ENCODE measurements at places on chromosomes 3 and 15.

DNA sequence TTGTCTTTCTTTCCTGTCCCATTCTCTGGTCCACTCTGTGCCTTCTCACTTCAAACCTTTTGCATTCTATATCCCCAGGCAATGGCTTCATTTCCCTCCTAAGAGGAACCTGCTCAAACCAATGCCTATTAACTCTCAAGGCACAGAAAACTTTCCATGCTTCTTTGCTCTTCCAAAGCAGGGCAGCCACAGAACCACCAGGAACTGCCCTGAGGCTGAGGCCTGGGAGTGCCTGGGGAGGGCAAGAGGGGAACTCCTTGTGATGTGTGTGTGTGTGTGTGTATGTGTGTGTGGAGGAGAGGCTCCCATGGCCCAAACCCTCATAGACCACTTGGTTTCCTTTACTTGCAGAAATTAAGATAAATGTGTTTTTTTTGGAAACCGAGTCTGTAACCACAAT is 14.1 kb upstream of the PGPEP1L start:
- no peak for DNase-seq

DNA sequence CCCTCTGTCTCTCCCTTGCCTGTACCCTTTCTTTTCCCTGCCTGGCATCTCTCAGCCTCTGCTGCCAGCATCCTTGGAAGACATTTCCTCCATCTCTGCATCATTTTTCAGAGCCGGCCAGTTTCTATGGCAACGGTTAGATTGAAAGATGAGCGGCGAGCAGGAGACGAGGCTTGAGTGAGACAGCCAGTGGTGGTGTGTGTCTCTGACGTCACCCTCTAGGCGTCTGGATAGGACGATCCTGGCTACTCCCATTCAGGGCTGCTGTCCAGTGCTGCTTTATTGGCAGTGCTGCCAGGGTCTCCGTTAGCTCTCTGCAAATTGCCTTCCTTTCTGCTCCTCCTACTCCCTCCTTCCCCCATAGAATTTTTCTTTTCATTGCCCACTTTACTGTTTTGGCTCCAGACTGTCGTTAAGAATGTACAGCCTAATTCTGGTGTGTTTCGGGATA is 57.9 kb downstream of the TRAK1 start:
- DNase-seq, result no peak

DNA sequence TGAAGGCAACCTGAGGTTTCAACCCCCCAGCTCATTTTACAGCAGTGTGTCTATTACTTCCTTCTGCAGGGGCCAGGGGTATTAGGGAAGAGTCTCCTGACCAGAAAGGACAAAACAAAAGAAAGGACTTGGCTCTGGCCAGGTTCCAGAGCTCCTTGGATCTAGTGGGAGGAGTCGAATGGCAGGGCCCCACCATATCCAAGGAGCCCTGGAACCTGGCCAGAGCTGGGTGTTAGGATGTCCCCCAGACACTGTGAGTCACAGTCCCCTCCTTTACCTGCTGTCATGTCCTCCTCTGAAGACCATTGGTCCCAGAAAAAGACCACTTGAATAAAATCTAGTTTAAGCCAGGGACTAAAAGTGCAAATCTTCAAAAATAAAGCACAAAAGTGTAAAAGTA is 113.2 kb downstream of the EEFSEC start:
- DNase-seq, result no peak

GRCh38 chr3:32397941-32398340 is 6.3 kb downstream of the CMTM7 start:
- no peak for DNase-seq

DNA sequence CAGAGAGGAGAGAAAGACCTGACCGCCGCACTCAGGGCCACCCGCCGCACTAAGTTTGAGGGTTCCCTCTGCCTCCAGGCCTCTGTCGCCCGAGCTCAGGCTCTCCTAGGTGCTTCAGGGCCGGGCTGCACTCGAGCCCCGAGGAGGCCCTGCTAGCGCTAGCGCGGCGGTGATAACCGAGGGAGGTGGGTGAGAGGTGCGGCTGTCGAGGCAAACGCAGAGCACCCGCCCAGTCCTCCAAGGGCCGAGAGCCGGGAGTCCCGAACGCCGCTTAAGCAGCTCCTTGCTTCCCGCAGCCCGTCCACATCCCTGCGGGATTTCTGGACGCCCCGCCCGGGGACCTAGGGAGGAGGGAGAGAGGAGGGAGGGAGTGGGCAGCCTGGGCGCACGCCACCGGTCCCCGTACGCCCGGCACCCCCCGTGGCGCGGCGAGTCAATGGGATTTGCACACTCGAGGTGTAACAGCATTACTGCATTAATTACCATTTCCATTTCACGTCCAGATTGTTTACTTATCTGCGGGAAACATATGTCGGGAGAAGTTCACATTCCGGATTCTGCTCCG is 6.8 kb downstream of the SOX14 start:
- DNase-seq, result no peak

GRCh38 chr15:60708684-60709083 is 229.7 kb upstream of the ICE2 start:
- no peak for DNase-seq

DNA sequence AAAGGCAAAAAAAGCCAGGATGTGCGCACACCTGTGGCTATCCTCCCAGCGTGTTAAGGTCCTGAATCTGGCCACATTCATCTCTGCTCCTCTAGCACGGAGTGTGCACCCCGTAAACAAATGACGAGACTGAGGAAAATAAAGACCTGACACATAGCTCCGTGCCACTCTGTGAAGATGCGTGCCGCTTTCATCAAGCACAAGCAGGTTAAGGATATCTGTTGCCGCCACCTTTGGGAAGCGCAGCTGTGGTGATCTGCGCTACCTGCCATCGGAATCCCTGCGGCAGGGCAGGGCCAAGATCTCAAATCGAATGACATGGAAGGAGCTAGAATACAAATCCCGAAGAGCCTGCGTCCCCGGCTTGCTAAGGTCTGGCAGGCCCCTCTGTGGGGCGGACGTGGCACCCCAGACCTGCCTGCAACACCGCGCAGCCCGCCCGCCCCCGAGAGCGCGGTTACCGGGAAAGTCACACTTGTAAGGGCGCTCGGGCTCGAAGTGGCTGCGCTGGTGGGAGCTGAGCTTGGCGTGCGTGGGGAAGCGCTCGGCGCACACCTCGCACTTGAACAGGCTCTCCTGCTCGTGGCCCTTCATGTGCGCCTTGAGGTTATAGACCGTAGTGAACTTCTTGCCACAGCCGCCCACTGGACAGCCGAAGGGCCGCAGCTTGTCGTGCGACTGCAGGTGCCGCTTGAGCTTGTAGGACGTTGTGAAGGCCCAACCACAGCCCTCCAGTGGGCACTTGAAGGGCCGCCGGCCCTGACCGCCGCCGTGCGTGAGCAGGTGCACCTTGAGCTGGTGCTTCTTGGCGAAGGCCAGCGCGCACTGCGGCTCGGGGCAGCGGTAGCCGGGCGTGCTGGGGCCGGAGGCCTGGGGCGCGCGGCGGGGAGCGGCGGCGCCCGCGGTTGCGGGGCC is 936 bp downstream of the ZXDC start:
- no peak for DNase-seq

GRCh38 chr3:139572847-139573672 is 33.5 kb upstream of the RBP1 start:
- no peak for DNase-seq

- no peak for DNase-seq
Observed at GRCh38 chr15:58378241-58379085, 53.3 kb upstream of the LIPC start.

- DNase-seq, result no peak
Observed at GRCh38 chr15:59105854-59106253, 908 bp downstream of the CCNB2 start.

DNA sequence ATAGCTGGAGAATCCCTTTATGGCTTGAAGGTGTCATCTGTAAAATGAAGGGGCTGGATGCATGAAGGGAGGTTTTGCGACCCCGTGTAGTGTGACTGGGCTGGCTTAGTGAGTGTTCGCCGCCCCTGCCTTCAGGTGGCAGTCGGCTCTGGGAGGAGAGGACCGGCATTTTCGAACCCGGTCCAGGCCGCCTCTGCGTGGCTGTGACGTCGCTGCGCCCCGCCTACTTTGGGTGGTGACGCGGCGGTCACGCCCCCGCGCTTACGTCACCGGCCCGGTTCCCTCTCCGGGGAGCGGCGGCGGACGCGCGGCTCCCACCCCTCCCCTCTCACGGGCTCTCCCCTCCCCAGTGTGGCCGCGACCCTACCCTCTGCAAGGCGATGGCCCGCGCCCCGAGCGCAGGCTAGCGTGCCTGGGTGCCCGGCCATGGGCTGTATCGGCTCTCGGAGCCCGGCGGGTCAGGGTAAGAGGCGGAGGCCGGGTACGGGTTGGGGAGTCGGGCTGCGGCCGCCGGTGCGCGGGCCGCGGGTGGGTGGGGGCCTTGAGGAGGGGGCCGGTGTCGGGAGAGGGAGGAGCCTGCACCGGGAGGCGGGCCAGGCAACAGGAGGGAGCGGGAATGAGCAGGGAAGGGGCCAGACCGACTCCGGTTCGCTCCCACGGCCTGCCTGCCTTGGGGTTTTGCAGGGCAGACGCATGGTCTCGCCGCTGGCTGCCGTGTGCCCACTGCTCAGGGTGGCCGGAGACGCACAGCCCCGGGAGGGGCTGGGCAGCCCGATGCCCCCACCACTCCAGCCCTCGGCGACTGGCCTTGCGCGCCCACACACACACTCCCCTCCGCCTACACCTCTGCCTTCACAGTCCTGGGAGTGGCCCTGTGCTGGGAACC is 1.5 kb upstream of the FAM131A start:
- peak; percentile 63 for DNase-seq

- DNase-seq, result no peak
Observed at GRCh38 chr15:98799461-98800390, 151.4 kb downstream of the IGF1R start.

DNA sequence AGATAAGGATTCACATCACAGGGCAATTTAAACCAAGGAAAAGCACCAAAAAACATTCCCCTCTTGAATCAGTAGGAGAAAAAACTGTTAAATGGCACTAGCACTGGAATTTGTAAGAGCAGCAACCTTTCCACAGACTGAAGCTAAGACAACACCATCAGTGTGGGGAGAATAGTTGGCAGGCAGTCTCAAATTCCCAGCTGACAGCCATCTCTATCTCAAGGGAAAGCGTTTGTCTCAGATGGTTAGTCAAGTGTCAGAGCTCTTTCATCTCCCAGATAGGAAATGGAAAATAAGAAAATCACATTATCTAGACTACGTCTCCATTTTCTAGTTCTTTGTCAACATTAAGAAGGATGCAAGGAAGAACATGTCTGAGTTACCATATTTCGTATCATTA is 228.7 kb downstream of the WDR72 start:
- DNase-seq, result no peak

DNA sequence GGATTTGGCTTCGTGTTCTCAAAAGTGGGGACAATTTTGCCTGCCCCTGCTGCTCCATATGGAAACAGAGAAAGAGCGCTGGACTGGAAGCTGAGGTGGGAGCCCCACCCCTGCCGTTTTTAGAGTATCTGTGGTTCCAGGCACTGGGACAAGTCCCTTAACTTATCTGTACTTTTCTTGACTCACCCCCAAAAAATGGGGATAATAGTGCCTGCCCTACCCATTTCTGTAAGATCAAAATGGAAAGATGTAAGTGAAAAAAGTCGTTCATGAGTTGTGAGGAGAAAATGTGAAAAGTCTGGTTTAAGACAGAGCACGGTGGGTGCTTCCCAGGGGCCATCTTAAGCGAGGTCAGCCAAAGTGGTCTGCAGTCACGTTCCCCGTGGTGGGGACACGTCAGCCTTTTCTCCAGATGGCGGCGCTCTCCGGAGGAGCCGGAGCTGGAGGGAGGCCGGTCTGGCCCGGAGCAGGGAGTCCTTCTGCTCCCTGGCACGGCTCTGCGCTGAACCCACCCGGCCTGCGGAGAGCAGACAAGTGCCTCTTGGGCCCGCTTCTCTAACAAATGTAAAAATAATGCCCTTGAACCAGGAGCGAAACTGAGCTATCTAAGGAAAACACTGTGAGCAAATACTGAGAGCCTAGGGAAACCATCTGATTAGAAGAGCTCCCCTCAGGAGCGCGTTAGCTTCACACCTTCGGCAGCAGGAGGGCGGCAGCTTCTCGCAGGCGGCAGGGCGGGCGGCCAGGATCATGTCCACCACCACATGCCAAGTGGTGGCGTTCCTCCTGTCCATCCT is at the start of gene CLDN18:
CLDN18 (plus strand) TSS at position 690 of the 797 bp plus-strand sequence; CDS start at position 751, 61 bp downstream.
- DNase-seq, result no peak

DNA sequence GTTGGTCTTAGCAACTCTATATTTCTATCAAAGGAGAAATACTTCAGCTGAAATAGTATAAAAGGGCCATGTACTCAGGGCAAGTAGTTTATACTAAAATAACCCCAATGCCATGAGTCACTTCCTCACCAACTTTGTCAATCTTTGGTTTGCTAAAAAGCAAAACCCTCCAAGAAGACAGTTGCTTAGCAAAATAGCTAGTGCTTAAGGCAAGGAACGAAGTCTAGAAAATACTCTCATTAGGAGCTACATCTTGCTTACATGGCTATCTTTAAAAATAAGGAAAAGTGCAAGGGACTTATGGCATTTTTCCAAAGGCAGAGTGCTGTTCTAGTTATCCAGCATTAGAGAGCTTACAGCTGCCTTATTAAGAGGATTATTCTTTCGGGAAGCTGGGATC is 28.4 kb downstream of the P3H2 start:
- DNase-seq, result no peak

GRCh38 chr3:127196002-127196401 is 3.1 kb downstream of the PRR23E start:
- no peak for DNase-seq

GRCh38 chr3:60445446-60445845 is 805.8 kb downstream of the FHIT start:
- DNase-seq, result no peak

GRCh38 chr3:43691120-43691995 is 620 bp downstream of the ABHD5 start:
- DNase-seq, result no peak

GRCh38 chr3:138442433-138442832 is 8.0 kb downstream of the ESYT3 start:
- no peak for DNase-seq

GRCh38 chr3:122246199-122246598 is 62.7 kb downstream of the CASR start:
- DNase-seq, result no peak

- DNase-seq, result no peak
Observed at GRCh38 chr15:89383365-89384175, 48.9 kb upstream of the POLG start.

DNA sequence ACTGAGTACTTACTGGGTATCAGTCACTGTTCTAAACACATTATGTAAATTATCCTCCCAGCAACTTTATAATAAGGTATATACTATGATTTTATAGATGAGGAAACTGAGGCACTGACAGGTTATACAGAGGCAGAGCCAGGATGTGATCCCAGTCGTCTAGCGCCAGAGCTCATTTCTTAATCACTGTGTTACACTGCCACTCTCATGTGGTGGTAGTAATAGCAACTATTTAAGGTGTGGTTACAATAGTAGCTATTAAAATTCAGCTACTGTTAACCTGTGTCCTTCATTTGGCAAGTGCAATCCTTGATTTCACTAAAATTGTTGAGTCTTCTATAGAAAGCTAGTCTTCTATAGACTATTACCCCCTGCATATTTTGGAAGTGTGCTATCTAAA is 43.1 kb upstream of the TRPC1 start:
- no peak for DNase-seq
